Prostate gland (tissue), 2 donors: ENCODE measurements at places on chromosomes 6 and 20.
A peak's percentile ranks its signal among the peaks of the same experiment; 100 is the strongest.

GRCh38 chr6:69122407-69122773 is 487.3 kb downstream of the ADGRB3 start:
- DNase-seq, result no peak

GRCh38 chr6:45445749-45446549 is 68.2 kb upstream of the SUPT3H start:
- peak; percentile 89 for DNase-seq

GRCh38 chr6:39338397-39338796 is 15.9 kb upstream of the KCNK16 start:
- DNase-seq, result no peak

DNA sequence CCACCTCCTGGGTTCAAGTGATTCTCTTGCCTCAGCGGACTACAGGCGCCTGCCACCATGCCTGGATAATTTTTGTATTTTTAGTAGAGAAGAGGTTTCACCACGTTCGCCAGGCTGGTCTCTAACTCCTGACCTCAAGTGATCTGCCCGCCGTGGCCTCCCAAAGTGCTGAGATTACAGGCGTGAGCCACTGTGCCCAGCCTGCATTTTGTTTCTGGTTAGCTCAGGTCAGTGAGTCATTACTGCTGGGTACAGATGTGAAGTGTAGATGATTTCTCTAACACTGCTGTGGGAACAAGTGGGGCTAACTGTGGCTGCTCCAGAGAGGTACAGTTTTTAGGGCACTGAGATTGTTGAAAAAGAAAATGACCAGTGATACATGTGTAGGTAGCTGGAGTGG is 188.6 kb downstream of the PRL start:
- no peak for DNase-seq

DNA sequence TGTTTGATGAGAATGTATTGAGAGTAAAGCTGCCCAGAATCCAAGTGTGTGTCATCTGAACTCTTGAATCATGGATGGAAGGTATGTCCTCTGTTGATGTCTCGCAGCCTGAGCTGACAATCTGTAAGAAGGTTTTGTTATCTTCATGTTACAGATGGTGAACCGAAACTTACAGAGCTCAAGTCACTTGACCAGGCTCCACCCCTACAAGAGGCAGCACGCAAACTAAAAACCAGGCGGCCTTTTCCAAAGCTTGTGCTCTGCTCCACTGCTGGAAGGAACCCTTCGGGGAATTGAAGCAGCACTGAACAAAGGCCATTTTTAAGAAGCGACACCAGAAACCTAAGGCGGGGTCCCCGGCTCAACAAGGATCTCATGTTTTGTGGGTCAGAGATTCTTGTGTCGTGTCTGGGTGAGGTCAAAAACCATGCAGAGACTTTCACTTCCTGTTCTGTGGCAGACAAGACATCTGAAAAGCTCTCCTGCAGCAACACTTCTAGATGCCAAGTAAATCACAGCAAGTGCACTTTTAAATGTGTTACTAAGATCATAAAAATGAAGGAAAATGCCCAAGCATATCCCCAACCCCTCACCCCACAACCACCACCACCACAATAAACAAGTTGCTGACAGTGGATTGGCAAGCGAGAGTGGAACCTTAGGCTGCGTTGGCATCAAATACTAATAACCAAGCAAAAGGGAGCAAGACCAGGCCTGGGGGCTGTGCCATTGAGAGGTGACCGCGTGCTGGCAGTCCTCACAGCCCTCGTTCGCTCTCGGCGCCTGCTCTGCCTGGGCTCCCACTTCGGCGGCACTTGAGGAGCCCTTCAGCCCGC is 27.3 kb downstream of the NQO2 start:
- no peak for DNase-seq

- no peak for DNase-seq
These were observed 55.9 kb downstream of the TRAF3IP2 start for GRCh38 chr6:111549746-111550145.

- no peak for DNase-seq
These were observed 224.8 kb upstream of the MAP3K7 start for GRCh38 chr6:90811596-90812226.

DNA sequence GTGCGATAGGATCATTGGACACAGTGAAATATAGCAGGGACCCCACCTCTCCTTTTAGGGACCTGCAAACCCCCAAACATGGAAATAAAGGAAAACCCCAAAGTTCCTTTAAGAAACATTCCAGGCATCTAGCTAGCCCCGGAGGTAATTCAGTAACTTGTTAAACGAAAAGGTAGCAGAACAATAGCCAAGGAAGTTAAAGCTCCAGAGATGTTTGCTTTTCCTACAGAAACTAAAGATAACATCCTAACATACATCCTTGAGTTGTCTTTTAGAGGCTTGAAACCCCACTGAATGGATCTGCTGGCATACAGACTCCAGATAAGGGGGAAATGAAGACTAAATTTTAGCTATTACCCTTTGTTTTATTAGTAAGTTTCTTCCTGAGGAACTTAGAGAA is 51.0 kb downstream of the FAM184A start:
- DNase-seq, result no peak

DNA sequence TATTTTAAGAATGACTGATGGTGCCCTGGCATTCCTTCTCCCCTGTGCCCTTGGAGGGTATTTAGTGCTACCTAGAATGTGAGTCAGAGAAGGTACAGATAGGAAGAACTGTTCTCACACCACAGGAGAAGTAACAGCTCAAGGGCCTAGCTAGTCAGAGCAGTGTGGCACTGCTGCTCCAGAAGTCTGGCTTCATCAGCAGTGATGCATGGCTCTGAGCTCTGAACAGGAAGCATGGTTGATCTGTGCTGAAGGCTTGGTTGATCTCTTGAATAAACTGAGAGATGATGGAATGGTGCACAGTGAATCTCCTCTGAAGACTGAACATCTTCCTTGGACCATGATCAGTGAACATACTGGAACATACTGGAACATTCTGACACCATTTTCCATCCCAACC is 425.3 kb upstream of the SLC35B3 start:
- DNase-seq, result no peak

DNA sequence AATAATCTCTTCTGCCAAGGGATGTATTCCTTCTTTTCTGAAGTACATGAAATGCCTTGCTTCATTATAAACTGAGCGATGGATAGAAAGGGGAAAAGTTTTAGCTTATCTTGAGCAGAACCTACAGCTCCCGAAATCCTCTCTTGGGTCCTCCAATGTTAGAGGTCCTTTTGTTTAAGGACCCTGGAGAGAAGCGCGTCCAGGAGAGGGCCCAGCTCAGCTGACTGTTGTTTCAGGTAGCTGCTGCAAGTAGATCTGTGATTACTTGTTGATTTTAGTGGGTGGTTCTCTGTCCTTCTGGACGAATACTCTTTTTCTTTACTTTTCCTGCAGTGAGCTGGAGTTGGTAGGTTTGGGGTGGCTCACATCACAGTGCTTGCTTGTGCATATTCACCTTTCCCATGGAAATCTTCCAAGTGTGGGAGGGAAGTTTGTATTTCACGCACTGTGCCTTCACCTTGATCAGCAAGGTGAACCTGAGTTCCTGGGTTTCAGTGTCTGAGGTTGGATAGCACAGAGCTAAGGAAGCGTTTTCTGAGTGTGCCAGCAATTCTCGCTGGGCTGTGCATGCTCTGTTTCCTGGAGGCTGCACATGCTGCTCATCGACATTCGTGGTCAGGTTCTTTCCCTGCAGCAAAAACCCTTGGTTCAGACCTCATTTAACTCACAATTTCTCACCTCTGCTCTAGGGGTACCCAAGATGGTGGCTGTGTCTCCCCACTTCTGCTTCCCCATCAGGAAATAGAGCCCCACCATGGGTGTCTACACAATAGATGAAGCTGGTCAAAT is 176.3 kb downstream of the JARID2 start:
- DNase-seq, result no peak

DNA sequence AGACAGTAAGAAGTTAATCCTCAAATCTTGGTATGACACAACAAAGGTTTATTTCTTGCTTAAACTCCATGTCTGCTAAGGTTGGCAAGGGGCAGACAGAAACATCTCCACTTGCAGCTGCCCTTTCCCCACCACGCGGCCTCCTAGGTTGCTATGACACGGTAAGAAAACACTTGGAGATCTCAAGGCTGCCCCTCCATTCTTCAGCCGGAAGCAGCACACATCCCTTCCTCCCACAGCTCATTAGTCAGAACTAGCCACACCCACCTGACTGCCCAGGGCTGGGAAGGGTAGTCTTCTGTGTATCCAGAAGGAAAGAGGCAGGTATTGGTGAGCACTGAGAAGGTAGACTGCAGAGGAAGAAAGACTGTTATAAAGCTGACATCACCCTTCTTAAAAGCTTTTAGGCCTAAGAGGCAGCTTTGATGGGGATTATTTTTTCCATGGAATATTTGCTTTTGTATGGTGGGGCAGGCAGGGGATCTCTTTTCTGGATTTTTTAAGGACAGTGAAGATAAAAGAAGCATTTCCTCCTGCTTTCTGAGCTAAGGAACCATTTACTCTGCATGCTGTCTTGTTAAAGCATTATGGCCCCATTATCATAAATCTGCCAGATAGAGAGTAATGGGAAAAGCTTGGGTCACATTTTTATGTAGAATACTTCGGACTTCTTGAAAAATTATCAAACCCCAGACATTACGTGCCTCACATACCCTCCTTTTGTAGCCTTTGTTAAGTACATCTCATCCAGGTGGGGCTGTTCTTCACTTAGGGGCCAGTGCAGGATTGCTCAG is 41.6 kb downstream of the MRAP2 start:
- no peak for DNase-seq
